ENCODE measurements at places on chromosomes 1 and 21.

DNA sequence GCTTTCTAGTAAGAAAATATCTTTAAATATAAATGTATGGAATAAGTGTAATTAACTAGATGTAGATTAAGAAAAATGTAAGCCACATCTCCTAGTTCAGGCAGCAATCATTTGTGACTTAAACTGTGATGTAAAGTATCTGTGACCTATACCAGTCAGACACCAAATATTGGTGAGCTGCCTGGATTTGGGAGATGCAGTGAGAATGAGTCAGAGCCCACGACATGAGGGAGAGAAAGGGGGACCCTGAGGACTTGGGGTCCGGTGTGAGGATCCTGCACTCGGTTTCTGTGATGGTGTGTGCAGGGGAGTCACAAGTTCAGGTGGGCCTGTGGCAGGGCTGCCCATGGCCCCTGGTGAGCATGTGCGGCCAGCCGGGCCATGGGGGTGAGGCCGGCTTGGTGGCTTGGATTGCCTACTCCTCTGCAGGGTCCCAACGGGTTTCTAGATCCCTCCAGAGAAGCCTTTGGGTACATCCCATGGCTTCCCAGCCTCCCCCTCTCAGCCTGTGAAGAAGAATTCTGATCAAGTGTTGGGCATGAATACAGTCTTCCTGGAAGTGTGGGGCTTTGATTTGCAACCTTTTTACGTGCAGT lies 19.0 kb upstream of the ABCG1 start:
- DNase-seq = no peak

DNA sequence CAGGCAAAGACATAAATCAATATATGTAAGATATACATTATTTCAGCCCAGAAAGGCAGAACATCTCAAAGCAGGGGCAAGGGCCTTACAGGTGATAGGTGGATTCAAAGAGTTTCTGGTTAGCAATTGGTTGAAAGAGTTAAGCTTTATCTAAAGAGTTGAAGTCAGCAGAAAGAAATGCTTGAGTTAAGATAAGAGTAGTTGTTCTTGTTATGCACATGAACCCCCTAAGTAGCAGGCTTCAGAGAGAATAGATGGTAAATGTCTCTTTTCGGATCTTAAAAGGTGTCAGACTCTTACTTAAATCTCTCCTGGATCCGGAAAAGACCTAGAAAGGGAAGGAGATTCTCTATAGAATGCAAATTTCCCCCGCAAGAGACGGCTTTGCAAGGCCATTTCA lies 8.3 kb upstream of the ZBTB40 start:
- DNase-seq = no peak

GRCh38 chr1:12341667-12342066 lies 111.8 kb downstream of the VPS13D start:
- DNase-seq = no peak

DNA sequence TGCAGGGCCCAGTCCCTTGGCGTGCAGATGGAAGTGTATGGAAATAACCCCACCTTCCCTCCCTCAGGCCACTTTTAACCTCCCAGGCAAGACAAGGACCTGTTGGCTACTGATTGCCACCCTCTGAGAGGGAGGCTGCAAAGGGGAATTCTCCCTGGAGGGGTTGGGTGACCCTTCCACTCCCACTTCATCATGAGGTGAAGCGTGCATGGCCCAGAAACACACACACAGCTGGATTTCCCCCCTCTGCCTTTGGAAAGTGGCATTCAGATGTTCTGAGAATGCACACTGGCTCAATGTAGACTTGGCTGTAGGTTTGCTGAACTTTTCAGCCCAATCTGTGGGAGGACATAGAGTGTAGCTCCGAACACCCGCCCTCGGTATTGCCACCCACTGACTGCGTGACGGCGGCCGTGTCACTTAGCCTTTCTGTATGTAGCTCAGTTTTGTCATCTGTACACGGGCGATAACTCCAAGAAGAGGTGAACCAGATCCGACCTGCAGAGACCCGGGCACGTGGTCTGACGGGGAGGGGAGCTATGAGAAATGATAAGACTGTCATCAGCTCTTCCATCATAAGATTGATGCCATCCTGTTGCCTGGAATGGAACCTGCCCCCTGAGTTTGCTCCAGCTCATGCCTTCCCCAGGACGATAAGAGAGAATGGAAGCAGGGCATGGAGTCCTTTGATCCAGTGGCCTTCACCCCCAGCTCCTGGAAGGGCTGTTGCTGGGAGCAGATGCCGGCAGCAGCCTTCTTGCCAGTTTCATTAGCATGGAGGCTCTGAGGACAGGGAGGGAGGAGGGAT lies 19.3 kb downstream of the MIIP start:
- DNase-seq = no peak

GRCh38 chr1:26706315-26706714 lies 10.5 kb downstream of the ARID1A start:
- DNase-seq = no peak

- DNase-seq = no peak
Observed at GRCh38 chr1:6245869-6246496, 2.0 kb downstream of the HES3 start.

GRCh38 chr1:171433451-171433850 lies 51.9 kb upstream of the PRRC2C start:
- no peak for DNase-seq

DNA sequence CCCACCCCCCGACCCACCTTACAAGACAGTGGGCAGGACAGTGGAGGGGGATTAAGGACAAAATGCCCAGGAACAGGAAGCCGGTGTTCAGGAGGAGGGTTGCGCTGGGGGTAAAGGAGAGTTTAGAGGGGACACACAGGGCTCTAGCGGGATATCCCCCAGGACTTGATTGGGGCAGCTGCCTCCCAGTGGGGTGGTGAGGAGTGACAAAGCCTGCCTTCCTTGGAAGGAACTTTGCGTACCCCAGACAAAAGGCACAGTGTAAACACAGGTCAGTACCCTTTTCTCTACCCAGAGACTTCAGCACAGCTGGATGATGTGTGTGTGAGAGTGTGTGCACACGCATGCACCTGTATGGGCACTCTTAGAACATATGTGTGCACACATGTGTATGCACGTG lies 51.7 kb upstream of the BCAR3 start:
- no peak for DNase-seq

DNA sequence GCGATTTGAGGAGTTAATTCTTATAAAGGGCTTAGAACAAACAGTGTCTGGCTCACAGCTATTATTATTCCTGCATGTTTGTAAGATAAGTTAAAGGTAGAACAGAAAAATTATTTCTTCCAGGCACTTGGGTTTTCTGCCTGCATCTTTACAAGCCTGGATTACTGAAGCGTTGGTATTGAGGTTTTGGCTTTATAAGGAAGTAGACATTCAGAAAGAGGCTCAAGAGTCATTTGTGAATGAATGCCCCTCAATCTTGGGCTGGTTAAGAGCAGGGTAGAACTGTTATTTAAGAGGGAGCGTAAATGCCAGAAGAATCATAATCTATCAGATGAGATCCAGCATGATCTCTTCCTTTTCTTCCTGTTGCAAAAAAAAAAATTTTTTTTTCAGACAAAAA lies 77.3 kb upstream of the ARID1A start:
- DNase-seq = no peak

GRCh38 chr1:39141925-39142324 lies 62.6 kb upstream of the MACF1 start:
- no peak for DNase-seq

DNA sequence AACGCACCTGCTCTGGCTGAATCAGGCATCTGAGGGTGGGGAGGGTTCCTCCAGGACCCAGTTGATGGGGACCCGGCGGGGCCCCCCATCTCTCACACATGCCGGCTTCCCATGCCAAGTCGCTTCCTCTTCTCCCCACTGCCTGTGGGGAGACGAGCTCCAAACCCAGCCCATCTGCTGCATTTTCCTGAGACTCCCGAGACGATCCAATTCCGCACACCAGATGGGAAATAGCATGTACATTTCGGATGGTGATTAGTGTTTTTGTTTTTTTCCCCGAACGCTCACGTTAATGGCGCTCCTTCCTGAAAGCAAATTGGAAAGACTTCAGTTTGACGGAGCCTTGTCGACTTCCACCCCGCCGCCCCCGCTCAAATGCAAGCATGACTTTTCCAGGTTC lies 13.2 kb upstream of the GRIK3 start:
- no peak for DNase-seq

- no peak for DNase-seq
Observed at GRCh38 chr1:24986372-24986965, 56.4 kb upstream of the RUNX3 start.

DNA sequence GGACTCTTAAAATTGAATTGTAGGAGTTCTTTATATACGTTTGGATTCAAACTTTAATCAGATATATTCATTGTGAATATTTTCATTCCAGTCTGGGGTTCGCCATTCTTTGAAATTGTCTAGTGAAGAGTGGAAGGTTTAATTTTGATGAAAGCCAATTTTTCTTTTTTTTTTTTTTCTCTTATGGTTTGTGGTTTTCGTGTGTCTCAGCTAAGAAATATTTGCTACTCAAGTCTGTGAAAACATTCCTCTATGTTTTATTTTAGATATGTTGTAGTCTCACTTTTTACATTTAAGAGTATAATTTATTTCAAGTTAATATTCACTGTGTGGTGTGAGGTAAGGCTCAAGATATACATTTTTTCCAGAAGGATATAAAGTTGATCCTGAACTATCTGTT lies 220.5 kb downstream of the KCNT2 start:
- DNase-seq = no peak

GRCh38 chr1:48936436-48936835 lies 159.7 kb upstream of the BEND5 start:
- DNase-seq = no peak

DNA sequence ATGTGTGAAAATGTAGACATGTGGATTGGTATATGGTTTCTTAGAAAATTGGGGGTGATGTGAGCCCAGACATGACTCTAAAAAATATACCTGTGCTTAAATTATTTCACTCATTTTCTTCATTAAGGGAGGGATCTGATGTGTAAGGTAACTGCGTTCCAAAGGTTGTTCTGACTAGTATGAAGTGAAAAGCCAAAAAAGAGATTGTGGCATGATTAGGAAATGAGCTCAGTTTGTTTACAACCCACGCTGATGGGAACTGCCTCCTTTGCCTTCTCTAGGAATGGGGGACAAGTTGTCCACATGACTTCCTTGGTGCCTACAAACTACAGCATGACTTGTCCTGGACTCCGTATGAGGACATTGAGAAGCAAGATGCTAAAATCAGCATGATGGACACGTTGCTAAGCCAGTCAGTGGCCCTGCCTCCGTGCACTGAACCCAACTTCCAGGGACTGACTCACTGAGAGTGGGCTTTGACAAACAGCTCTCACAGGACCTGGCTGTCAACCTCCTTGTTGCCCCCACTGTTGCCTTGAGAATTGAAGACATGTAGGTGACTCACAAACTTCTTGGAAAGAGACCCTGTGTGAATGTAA lies 8.0 kb downstream of the C1orf50 start:
- no peak for DNase-seq

GRCh38 chr1:209600541-209600940 lies 17.0 kb downstream of the CAMK1G start:
- DNase-seq = no peak

DNA sequence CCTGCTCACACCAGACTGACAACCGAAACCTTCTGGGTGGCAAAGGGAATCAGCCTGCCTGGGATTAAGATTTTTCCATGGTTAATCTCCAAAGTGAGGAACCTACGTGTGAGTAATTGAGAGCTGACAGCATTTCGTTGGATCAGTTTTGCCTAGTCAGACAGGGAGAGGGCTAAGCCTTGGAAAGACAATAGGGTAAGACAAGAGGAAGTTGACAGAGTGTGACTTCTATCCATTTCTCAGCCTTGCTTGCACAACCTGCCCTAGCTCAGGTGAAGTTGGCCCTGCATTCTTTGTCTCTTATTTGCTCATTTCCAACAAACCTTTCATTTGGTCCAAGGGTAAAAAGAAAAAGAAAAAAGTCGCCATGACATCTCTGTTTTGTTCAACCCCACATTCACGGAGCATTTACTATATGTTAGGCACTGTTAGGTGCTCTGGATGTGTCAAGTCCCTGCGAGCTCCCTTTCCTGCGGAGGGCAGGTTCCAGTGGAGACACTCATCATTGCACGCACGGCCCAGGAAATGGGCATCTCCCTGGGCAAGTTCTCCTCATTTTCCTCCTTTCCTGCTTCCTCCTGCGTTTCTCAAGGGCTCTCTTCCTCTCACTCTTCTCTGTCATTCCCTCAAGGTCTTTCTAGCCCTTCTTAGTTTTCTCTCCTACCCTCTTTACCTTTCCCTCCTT lies 23.3 kb downstream of the KIRREL1 start:
- DNase-seq = no peak

- DNase-seq = no peak
Observed at GRCh38 chr21:31786164-31786920, 54.4 kb upstream of the SCAF4 start.

DNA sequence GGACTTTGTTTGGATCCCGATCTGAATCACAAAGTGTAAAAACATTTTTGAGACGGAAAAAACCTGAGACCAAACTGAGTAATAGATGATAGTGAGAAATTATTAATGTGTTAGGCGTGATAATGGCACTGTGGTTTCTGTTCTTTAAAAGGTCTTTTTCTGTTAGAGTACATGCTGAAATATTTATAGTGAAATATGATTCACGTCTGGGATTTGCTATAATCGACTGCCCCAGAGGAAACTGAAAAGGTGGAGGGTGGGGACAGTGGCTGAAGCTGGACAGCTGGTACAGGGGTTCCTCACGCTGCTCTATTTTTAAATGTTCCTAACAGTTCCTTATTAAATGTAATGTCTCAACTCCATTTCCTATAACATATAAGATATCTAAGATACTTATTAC lies 11.2 kb downstream of the URB1 start:
- no peak for DNase-seq

- DNase-seq = no peak
Observed at GRCh38 chr1:82153272-82153629, 352.5 kb downstream of the ADGRL2 start.

DNA sequence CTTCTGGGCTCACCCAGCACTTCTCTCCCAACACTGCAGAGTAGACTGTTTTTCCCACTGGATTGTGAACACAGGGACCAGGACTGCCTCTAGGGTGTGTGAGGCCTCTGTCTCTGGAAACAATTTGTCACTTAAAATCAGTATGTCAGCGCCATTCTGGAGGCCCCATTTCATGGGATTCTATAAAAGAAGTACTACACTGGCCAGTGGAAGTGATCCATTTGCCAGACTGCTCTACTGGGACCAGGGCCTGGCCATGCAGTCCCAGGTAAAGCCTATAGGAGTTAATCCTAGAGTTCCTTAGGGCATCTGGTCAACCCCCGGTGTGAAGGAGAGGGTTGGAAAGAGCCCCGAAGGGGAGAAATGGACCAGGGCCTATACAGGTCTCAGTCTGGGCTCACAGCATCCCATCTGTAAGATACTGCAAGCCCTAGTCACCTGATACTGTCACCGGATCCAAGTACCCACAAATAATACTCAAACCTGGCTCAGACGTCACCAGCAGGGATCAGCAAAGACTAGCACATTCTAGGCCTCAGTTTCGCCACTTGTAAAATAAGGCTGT lies 245.0 kb downstream of the FOXD2 start:
- no peak for DNase-seq

- DNase-seq = no peak
Observed at GRCh38 chr1:85957760-85958159, 198.8 kb downstream of the COL24A1 start.

- no peak for DNase-seq
Observed at GRCh38 chr1:200128081-200128480, 100.6 kb downstream of the NR5A2 start.
